CD4-positive, alpha-beta T cell treated with Interleukin-1 beta for 1 hour (primary cell): ENCODE measurements at places on chromosomes 6 and 20.

GRCh38 chr6:112310439-112311125, 36.5 kb upstream of the RFPL4B start:
- DNase-seq, result no peak

DNA sequence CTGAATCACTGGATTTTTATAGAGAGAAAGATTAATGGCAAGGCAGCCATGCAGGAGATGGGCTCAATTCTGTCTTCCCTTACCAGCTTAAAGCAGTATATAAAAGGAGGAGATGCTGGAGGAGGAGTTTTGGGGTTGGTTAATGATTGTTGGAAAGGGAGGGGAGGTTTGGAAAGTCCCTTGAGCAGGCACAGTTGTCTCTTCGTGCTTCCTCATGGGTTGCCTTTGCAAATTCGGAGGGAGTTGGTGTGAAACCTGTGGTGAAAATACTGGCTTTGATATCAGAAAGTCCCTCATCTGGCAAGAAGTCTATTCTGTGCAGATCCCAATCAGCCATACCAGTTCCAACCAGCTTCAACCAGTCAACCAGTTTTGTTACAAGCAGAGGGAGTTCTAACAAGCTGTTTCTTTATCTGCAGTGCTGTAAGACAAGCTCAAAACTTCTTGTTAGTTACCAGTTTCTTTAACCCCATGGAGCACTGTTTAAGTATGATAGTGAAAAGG, 107.0 kb downstream of the HIVEP1 start:
- DNase-seq, result peak; percentile 69

- DNase-seq, result no peak
Observed at GRCh38 chr6:41504466-41505121, 41.6 kb upstream of the FOXP4 start.

DNA sequence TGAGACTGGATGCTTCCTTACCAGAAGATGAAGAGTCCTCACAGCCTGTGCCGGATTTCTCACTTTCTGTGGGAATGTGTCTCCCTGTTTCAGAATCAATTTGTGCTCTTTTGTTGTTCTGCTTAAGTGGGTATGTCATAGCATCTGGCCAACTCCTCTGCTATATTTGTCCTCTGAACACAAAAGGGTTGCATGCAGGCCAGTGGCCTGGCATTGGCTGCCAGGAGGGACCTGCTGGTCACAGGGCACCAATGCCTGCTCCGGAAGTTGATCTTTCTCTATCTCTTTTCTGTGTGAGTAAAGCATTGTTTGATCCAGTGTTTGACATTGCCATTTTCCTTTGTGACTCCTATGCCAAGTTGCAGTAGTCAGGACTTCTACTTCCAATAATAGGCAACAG, 47.8 kb downstream of the JARID2 start:
- DNase-seq, result no peak

- no peak for DNase-seq
Observed at GRCh38 chr6:163136681-163137397, 277.7 kb upstream of the QKI start.

- peak; percentile 78 for DNase-seq
Observed at GRCh38 chr6:31834367-31835250, 7.1 kb downstream of the HSPA1B start.

DNA sequence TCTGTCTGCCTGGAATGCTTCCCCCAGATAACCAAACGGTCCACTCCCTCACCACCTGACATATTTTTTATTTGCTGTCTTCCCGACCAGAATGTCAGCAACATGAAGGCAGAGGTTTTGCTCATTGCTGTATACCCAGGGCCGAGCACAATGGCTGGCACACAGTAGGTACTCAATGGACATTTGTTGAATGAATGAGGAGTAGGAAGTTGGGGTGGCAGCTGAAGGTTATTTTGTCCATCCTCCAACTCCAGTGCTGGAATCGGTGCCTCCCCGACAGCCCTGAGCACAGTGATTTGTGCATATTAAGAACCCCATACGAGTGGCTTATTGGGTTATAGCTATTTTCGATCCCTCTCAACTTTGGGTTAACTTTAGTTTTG, 10.3 kb downstream of the DUSP15 start:
- DNase-seq, result no peak

GRCh38 chr6:44139351-44139743, 12.0 kb downstream of the TMEM63B start:
- DNase-seq, result no peak

DNA sequence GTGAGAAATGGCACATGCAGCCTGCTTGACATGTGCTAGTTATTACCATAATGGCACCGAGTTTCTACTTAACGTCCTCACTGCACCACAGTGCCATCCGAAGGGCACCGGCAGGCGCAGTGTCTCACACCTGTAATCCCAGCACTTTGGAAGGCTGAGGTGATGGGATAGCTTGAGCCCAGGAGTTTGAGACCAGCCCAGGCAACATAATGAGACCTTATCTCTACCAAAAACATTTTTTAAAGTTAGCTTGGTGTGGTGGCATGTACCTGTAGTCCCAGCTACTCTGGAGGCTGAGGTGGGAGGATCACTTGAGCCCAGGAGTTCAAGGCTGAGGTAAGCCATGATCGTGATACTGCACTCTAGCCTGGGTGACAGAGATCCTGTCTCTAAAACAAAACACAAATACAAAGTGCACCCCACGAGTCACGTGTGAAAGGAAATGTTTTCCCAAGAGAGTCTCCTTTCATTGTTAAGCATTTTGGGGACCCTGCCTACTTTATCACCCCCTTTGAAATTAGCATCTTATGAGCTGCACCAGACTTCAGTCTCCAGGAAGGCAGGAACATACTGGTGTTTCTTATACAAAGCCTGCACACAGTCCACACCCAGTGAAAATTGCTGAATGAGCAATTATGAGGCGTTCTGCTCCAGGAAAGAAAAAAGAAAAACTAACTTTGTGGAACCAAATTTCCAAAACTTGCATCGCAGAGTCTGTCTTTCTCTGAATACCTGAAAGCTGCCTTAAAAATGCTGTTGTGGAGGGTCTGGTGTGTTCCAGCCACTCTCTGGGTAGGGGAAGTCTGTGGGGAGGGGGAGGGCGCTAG, 47.1 kb upstream of the FOXQ1 start:
- no peak for DNase-seq

- DNase-seq, result no peak
Observed at GRCh38 chr6:128754658-128755256, 128.2 kb upstream of the LAMA2 start.

DNA sequence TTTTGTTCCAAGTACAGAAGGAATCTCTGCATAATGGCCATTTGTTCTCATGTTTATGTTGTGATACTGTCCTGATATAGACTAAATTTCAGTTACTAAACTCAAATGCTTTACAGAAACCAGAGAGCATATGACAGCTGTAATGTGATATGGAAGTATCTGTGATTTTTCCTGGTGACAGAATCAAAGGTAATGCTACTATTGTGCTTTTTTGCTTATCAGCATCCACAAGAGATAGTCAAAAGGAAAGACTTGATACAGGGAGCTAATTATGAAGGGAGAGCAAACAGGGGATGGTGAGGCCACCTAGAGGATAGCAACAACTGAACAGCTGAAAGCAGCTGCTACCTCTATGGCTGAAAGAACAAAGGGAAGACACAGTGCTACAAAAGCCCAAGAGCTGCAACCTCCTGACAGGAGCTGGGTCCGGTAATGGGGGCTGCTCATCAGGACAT, 181.4 kb downstream of the PHF3 start:
- DNase-seq, result no peak

DNA sequence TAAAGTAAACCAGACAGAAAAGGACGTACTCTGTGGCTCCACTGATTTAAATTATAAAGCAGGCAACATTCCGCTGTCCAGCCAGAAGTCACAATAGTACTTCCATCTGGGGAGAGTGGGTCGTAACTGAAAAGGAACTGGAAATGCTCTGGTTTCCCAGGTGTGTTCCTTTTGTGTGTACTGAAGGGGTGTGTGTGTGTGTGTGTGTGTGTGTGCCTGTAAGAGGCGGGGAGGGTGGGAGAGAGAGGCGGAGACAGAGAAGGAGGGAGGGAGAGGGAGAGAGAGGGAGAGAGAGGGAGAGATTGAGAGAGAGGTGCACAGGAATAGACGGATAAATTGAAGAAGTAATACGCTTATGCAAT, 178.4 kb upstream of the ZNF184 start:
- no peak for DNase-seq

DNA sequence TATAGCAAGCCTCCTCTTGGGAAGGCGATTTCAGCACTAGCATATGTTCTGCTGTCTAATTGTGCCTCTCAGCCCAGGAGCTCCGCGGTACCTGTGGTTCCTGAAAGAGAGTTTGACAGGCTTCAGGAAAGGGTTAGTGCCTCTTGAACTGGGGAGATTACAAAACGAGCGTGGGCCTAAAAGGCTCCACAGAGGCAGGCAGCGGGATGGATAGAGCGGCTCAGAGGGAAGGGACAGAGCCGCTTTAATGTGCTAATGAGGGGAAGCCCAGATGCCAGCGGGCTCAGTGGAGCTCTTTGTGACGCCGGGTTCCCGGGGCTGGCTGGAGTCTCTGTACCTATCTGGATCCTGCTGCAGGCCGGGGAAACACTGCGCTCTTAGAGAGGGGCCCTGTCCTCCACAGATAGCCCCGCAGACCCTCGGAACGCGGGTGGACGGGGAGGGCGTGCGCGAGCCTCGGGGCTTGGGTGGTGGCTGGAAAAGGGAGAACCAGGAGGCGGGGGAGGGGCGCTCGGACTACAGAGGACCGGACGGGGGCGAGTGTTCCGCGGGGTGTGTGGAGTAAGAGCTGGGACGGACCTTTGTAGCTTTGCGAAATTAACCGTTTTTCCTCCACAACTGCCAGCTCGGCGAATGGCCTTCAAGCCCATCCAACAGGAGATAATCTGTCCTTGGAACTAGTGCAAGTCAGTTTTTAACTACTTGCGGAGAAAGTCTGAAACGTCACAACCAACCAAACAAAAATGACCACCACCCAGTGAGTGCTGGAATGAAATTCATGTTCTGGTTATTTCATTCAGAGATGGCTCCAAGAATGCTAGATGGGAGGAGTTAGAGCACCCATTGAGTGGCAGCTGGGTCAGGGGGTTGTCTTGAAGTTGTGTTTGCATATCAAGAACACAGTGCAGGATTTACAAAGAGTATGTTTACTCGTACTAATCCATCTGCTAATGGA, 13.0 kb downstream of the SLC35F1 start:
- DNase-seq, result no peak

GRCh38 chr6:5100806-5101205, 15.7 kb downstream of the PPP1R3G start:
- DNase-seq, result no peak

DNA sequence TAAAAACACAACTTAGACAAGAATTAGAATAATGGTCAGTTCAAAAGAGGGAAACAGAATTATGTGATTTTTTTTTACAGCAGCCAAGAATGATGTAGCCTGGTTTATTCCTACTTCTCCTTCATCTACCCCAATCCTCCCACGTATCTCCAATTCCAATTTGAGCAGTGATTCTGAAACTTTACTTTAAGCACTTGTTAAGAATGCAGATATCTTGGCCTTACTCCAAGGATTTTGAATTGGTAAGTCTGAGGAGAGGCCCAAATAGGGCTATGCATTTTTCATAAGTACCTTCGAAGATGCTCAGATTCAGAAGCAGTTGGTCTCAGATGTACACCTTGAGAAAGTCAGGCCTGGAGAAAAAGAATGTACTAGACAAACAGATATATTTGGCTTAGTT, 233.4 kb upstream of the FLRT3 start:
- no peak for DNase-seq

DNA sequence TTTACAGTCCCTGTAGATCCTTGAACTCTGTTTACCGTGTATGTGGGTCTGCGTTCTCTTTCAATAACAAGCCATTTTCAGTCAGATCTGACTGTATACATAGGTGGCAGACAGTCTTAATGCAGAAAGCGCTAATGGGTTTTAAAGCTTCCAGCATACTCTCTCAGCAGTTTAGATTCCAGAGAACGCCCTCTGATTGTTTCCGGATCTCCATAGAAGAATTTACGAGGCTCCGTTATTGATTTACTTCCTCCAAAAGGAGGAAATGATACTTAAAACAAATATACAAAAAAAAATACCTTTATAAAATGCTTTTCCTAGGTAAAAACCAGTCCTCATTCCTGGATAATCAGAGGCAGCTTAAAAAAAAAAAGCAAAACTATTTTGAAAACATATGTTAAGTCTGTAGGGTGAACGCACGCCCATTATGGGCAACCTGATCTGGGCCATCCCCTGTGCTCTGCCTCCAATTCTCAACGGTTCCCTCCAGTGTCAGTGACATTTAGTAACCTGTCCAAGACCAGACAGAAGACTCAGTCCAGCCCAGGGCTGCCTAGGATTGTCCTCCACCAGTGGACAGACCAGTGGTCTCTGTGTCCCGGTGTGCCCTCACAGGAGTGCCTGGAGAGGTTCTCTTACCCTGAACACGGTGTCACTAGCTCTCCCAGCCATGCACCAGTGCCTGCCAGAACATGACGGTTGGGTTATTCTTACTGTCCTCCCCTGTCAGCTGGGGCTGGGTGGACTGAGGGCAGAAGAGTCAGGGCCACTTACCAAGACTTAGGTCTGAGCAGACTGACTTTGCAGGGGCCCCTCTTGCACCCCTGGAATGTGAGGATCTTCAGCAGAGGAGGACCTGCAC, 217.3 kb downstream of the ARID1B start:
- no peak for DNase-seq

GRCh38 chr6:142014515-142014914, 118.2 kb upstream of the GJE1 start:
- no peak for DNase-seq

DNA sequence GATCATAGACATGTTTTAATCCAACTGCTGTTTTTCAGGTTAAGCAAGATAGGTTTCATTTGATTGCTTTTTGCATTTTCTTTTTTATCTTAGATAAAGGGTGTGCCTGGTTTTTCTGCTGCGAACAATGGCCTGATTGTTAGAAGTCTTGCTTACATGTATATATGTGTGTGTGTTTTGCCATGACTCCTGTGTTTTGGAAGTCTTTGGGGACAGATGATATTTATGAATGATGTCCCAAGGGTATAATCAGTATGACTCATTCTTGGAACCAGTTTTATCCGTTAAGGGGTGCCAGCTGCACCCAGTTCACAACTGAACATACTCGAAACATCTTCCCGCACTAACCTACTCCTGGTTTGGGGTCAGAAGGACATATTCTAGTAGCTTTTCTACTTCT, 230.1 kb upstream of the SUPT3H start:
- DNase-seq, result no peak

DNA sequence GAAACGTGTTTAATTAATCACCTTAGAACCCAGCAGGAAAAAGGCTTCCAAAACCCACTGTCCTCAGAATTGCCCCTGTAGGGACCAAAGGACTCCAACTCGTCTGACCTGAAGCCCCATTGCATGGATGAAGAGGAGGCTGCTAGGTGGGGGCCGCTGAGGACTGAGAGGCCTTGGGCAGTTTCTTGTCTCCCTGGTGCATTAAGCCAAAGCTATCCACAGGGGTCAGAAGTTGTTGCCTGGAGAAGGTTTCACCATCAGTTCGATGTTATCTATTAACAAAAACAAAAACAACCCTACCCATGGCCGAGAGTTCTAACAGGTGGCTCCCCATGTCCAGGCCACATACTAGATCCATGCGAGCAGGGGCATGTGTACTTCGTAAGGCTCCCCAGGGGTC, 120.9 kb upstream of the CD93 start:
- DNase-seq, result no peak
